ENCODE measurements at places on chromosomes 7 and 10.
A peak's percentile ranks its signal among the peaks of the same experiment; 100 is the strongest.

DNA sequence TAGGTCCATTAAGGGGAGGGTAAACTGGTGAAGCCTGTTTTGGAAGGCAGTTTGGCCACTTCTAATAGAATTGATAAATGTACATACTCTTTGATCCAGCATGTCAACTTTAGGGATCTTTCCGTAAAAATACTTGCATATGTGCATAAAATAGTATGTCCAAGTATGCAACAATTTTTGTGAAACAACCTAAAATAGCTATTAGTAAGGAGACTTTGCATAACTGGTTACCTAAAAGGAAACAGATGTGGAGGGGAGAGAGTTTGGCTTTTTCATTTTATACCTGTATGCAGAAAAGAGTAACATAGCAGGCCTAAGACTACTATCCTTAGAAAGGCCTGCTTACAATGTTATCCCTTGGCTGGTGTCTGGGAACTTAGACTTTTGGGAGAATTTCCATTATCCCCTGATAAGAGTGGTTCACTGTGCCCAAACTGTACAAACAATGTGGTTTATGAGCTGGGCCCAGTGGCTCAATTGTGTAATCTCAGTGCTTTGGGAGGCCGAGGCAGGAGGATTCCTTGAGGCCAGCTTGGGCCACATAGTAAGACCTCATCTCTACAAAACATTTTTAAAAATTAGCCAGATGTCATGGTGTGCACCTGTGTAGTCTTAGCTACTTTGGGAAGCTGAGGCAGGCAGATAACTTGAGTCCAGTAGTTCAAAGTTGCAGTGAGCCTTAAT is 21.3 kb downstream of the PTPN12 start:
- no peak for DNase-seq

DNA sequence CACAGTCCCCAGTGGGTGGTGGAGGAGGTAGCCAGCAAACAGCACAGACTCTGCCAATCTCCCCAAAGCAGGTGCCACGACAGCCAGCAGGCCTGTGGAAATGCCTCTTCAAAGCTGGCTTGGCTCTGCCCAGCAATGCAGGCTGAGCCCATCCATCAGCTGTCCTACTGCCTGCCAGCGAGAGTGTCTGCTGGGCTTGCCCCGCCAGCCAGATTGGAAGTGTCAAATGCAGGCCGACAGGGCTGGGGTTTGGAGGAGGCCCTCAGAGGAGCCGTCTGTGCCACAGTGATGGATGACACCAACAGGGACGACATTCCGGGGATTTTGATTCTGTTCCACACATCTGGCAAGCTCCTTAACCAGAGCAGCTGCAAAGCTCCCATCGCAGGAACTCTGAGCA is 16.7 kb downstream of the HABP2 start:
- no peak for DNase-seq

DNA sequence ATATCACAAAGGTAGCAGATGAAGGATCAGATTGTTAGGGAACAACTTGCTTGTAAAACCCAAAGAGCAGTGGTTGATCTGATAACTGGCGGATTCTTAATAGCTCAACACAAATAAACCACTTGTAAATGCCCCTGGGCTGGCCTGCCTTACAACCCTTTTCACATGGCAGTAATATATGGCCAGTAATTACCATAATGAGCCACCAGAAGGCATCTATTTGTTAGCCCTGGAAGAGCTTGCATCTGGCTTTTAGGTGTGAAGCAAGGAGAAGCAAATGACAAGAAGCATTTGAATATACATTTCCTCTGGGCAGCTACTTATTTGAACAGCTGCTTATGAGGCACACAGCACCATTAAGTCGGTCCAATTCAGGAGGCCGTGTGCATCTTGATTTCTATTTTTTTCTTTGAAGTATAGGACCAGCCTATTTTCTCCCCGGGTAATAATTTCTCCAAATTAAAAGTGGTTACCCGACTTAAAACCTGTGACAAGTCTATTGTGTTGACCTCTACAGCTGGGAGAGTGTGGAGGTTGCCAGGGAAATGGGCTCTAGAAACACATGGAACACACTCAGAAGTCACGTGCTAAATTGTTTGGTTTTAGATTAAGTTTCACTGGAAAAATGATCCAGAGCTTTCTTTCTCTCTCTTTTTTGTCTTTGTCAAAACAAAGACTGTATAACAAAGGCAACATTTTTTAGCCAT is 113.4 kb downstream of the SEM1 start:
- DNase-seq = no peak

- no peak for DNase-seq
Measured at GRCh38 chr10:11505639-11506038, 105.8 kb downstream of the USP6NL start.

DNA sequence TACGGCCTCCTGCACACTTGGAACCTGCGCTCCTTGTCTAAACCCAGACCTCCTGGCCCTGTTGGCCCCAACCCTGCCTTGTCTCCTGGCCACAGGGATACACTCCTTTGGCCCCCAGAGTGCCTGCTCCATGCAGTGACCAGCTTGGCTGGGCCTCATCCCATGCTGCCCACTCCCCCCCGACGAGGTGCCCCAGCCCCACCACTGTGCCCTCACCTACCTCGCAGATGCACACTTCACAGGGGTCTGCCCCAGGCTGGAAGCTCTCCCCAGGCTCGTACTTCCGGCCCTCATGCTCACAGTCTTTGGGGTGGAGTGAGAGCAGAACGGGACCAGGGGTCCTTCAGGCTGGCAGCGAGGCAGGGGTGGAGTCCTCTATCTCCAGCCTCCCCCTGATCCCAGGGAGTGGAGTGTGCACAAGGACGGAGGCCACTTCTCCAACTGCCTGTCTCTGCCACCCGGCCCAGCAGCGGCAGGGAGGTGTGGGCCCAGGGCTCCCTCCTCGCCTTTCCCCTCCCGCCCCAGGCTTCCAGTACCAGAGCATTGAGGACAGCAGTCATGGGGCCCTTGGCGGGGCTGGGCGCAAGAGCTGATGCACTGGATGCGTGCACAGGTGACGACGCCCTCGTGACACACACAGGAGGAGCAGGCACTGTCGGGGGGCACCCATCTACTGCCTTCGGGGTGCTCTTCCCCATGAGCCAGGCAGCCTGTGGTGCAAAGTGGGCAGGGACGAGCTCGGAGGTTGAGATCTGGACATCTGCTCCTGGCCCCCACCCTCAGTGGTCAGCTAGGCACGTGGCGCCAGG is 22.1 kb downstream of the ATP6V1F start:
- no peak for DNase-seq

- DNase-seq = no peak
Measured at GRCh38 chr7:15407910-15408309, 153.9 kb downstream of the AGMO start.

- DNase-seq = peak; percentile 19
Measured at GRCh38 chr10:103086261-103086660, 106.8 kb downstream of the NT5C2 start.

GRCh38 chr10:3805201-3805790 is 20.3 kb upstream of the KLF6 start:
- no peak for DNase-seq

GRCh38 chr7:105098863-105099515 is 85.0 kb downstream of the KMT2E start:
- DNase-seq = no peak

- no peak for DNase-seq
Measured at GRCh38 chr10:35422228-35422627, 85.9 kb downstream of the CCNY start.

DNA sequence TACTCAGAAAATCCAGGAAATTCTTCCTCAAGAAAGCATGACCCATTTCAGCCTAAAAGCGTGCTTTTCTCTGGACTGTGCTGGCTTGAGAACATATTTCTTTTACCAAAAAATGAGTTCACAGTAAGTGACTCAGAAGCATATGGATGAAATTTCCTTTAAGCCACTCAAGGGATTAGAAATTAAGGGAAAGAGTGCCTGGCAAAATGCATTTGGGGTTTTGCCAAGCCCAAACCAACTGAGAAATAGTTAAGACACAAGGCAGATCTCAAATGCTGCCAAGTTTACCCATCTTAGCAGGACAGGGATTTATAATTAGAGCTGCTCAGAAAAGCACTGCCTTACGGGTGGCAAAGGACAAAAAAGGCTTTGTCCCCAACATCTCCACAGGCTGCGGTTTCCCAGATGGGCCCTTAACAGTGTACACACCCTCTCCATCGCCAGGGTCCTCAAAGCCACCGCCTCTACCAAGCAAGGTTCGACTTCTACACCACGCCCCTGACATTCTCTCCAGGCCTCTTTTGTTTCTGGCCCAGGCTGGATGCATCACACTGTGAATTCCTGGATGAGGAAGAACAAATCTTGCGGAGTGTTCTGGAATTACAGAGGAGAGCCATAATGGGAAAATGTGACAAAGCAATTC is 30.1 kb upstream of the CDHR3 start:
- peak; percentile 82 for DNase-seq

GRCh38 chr10:51244748-51245490 is 170.6 kb downstream of the PRKG1 start:
- DNase-seq = peak; percentile 89

DNA sequence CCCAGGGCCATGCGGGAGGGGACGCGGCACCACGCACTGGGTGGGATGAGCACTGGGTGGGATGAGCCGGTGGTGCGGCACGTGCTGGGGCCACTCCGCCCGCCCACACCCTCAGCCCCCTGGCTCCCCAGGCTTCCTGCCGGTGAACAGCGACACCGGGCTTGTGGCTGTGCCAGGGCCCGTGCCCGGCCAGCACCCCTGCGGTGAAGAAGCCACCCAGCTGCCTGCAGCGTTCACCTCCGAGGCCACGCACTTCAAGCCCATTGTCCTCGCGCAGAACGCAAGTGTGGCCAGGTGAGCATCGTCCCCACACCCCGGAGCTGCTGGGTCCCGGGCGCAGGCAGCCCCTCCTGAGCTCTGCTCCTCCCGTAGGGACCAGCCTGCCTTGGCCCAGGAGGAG is 31.8 kb upstream of the UTF1 start:
- DNase-seq = no peak

DNA sequence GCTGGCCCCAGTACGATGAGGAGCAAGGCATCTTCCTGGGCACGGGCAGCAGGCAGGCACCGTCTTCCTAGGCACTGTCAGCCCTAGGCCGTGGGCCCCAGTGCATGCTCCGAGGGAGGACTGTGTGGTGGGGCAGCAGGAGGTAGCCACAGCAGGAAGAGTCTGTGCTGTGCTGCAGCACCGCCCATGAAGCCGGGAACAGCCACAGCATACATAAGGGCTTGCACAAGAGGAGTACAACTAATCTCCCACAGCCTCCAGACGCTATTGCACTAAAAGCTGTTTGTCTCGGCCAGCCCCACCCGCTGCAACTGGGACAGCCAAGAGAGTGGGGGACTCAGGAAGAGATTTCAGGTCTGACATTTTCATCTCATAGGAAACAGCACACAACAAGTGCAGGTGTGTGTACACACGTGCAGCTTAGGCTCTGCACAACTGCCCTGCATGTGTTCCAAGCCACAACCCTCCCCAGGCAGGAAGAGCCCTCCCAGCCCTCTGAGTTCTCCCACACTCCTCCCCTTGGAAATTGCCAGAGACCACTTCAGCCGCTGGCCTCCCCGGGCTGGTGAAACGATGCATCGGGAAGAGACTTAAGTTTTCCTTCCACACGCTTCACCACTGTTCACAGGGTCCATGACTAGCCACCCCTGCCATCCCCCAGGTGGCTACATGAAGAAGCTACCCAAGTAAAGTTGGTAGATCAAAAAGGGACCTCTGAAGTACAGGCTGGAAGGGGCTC is 88.1 kb upstream of the DDC start:
- DNase-seq = no peak

DNA sequence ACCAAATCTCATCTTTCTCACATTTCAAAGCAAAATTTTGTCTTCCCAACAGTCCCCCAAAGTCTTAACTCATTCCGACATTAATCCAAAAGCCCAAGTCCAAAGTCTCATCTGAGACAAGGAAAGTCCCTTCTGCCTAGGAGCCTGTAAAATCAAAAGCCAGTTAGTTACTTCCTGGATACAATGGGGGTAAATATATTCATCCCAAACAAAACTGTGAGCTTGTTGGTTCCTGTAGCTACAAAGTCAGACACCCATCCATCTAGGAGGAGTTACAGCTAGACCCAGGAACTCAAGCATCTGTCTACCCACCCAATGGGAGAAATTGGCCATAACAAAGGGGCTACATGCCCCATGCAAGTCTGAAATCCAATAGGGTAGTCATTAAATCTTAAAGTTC is 51.9 kb downstream of the MTURN start:
- no peak for DNase-seq

DNA sequence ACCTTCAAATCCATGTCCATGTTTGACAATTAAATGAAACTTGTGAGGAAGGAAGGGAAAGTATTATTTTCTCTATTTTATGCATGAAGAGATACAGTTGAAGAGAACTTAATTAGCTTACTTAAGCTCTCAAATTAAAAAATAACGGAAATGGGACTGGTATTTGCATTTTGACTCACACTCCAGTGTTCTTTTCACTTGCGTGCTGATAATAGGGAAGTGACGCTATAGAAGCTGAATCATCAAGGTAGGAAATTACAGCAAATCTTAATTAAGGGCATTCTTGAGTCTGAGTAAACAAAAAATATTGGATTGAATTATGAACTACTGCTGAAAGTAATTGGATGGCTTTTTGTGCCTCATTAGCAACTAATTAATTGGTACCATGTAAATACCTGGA is 44.0 kb upstream of the NPVF start:
- no peak for DNase-seq

DNA sequence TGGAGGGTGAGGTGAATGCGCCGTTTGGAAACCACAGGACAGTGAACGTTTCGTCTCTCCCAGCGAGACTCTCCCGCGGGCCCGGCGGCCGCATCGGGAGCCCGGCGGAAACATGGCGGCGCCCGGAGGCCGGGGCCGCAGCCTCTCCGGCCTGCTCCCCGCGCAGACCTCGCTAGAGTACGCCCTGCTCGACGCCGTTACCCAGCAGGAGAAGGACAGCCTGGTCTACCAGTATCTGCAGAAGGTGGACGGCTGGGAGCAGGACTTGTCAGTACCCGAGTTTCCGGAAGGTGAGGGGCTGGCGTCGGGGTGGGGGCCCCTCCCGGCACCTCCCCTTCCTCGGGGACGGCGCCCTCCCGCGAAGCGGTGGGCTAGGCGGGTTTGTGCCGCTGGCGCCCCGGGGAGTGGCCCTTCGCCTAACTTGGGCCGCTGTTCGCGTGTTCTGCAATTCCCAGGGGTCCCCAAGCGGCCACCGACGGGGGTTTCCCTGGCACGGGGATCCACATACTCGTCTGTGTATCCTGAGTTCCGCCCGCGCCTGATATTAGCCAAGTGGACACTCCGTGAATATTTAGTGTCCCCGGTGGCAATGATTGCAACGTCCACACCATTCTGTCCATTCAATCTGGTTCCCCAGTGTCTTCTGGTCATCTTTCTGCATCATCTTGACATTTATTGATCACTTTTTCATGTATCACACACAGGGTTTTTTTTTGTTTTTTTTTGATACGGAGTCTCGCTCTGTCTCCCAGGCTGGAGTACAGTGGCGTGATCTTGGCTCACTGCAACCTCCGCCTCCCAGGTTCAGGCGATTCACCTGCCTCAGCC is 514 bp downstream of the NHLRC2 start:
- no peak for DNase-seq

DNA sequence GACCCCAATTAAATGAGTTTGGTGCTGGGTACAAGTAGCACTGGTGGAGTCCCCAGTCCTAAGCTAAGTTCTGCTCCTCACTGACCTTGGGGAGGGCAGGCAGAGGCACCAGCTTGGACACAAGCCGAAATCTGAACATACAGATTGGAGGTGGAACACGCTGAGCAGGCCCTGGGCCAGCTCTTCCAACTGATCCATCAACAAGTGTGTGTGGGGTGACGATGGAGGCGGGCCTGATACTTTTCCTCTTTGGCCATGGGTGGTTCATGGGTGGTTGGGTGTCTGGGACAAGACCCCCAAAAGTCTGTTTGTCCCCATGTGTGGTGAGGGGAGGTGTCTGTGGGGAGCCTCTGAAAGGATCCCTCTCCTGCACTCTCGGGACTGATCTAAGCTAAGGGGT is 1.9 kb downstream of the ADCYAP1R1 start:
- no peak for DNase-seq

GRCh38 chr10:61545170-61545569 is 92.0 kb upstream of the TMEM26 start:
- no peak for DNase-seq
